ENCODE measurements at places on chromosomes 2 and 18.

- DNase-seq = no peak
These were observed 360.7 kb downstream of the TMX3 start for GRCh38 chr18:68354176-68354575.

- DNase-seq = no peak
These were observed 261.3 kb downstream of the CLIP4 start for GRCh38 chr2:29376541-29376940.

GRCh38 chr2:128198656-128199055, 107.7 kb downstream of the UGGT1 start:
- DNase-seq = no peak

DNA sequence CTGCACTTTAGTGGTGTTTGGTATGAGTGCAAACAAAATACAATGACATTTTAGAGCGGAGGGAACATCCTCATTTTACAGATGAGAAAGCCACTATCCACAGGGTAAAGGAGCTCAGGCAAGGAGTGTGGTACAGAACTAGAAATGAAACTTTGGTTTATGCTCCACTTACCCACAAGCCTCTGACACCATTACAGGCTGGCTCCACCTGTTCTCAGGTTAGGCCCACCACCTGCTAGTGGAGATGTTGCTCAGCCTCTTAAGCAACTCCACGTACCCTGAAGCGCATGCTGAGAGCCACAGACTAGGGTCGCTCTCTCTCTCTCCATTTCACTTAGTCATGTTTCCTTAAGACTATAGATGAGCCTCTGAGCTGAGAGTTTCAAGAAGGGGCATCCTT, 130.0 kb downstream of the MBD2 start:
- DNase-seq = no peak

DNA sequence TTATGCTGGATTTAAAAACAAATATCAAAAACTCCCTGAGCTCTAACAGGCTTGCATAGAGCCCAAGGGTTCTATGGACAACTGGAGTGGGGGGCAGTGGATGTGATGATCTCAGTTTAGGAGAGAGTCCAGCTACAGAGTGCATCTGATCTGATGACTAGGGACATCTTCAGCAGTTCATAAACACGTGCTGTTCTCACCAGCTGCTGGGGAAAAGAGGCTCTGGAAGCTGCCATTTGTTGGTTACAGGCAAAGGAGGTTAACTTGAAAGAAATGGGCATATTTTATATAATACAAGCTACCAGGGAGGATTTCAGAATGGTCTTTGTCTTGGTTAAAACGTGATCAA, 36.0 kb upstream of the ZNF396 start:
- no peak for DNase-seq

- no peak for DNase-seq
These were observed 297.7 kb upstream of the TNP1 start for GRCh38 chr2:217157581-217157980.

DNA sequence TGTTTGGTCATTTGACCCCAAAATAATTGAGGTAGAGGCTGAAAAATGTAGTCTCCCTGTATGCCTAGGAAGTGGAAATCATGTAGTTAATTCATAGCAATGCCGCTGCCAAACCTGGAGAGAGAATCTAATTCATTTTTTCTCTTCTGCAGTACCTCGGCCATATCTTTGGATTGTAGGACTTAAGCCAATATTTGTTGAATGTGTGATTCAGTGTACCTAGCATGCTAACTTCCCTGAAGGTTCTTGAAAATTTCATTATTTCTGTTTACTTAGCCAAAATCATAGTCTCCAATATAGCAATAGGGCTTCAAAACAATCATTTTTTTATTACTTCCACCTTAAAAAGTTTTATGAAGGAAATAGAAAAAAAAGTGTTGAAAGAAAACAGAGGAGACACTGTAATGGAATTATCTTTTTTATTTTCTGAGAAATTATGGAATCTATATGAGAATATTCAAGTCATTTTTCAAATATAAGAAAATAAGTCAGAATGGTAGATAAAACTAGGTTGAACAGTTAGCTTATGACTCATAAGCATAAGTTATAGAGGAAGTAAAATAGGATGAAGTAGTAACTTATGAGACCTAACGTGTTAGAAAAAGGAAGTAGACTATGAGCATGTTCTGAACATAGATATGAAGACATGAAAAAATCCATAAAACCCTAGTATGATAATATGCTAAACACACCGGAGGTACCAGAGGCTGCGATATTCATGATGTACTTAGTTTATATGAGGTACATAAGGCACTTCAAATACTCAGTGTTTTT, 35.2 kb upstream of the CDH19 start:
- no peak for DNase-seq

GRCh38 chr2:96701636-96702035, 38.2 kb downstream of the LMAN2L start:
- no peak for DNase-seq

- no peak for DNase-seq
These were observed 20.5 kb downstream of the USP40 start for GRCh38 chr2:233546101-233546500.

- no peak for DNase-seq
These were observed 361.8 kb downstream of the ZEB2 start for GRCh38 chr2:144158096-144158495.

- DNase-seq = no peak
These were observed 188.3 kb downstream of the FBXO15 start for GRCh38 chr18:73959352-73959751.

- no peak for DNase-seq
These were observed 102.0 kb upstream of the TMEM200C start for GRCh38 chr18:5997361-5997760.

DNA sequence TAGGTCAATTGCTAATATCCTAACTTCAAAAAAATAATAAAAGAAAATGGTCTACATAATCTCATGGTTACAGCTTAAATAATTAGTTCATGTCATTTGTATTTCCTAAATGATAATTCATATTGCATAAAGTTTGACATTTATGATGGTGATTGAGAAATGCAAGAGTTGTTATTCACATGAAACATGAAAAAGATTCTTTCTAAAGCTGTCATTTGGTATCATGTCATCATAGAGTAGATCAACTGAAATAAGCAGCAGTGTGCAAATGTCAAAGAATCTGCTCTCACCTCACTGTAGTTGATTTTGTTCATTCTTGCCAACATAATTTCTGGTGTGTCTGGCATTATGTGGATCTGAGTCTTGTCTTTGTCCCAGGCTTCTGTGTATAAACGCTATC, 95.3 kb downstream of the NEB start:
- no peak for DNase-seq

GRCh38 chr2:193985272-193985671, 1671.8 kb upstream of the SLC39A10 start:
- DNase-seq = no peak

DNA sequence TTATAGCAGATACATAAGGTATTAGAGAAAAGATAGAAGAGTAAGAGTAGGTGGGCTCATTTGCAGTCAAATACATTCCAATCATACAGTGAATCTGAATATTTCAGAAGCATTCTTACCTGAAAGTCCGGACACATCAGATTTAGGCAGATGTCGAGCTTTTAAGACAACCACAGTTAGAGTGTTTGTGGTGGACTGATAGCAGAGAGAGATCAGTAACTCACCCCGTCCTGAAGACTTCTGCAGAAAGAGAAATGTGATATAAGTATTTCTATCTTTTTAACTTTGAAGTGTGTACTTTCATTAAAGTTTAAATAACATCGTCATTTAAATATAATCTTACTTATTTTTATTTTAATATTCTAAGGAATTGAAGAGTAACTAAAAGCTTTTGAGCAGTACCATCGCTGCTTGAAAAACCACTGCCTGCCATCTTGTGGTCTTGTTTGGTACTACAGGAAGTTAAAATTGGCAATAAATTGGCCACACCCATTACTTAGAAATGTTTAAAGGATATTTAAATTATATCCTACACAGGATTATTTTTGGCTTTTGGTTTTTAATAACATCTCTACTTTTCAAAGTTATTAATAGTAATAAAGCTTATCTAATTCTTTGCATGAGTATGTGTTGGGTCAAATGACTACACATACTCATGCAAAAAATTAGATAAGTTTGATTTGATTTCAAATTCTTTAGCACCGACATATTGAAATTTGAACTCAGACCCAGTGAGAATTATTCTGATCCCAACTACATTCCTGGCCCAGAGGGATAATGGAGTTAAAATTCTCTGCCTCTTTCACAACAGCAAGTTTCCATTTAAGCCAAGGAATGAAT, 5.5 kb downstream of the SYT4 start:
- DNase-seq = peak; percentile 48

- no peak for DNase-seq
These were observed 17.9 kb upstream of the SFXN5 start for GRCh38 chr2:73089270-73090030.

GRCh38 chr2:191756761-191757160, 78.8 kb downstream of the NABP1 start:
- no peak for DNase-seq

DNA sequence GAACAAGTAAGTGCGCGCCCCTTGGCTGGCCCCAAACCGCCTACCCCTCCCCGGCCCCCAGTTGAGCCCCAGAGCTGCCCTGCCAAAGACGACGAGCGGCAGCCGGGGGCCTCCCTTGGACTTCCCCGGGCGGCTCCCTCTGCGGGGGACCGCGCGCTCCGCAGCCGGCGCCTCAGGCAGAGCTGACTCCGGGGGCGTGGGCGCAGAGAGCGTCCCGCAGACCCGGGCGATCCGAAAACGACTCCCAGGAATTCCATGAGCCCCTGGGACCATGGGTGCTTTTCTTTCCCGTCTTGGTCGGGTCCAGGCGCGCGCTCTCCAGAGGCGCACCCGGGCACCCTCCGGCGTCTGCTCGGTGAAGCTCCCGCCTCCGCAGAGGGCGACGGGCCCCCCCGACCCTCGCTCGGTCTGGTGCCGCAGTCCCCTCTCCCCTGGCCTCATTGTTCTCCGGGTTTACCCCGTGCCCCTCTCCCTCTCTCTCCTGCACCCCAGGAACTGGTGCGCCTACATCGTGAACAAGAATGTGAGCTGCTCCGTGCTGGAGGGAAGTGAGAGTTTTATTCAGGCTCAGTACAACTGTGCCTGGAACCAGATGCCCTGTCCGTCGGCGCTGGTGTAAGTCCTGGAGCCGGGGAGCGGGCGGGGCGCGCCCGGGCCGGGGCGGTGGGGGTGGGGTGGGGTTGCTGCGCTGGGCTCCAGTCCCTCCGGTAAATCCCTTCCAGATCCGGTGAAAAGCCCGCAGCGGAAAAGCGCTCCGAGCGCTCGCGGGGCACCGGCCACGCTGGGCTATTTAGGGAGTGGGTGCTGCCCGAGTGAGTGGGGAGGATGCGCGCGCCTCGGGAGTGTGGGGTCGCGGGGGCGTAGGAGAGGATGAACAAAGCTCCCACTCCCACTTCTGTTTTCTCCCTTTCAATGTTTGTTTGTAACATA, 776 bp downstream of the EMILIN2 start:
- DNase-seq = no peak

GRCh38 chr2:216651351-216651881, 18.2 kb downstream of the IGFBP2 start:
- no peak for DNase-seq

DNA sequence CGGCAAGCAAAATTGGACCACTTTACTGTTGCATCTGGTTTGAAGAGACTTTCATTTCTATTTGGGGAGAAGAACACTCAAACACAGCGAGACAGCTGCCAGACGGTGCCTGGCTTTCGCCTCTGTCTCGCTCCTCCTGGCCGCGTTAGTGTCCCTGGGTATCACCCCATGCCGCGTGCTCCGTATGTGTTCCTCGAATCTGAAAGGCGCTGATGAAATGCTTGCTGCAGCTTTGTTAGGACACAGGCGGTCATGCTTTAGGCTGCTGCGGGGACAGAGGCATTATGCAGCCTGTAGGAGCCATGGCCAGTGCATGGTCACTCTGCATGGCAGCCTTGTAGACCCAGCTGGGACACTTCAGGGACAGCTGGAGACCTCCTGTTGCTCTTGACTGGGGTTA, 53.9 kb downstream of the LDLRAD4 start:
- DNase-seq = no peak

DNA sequence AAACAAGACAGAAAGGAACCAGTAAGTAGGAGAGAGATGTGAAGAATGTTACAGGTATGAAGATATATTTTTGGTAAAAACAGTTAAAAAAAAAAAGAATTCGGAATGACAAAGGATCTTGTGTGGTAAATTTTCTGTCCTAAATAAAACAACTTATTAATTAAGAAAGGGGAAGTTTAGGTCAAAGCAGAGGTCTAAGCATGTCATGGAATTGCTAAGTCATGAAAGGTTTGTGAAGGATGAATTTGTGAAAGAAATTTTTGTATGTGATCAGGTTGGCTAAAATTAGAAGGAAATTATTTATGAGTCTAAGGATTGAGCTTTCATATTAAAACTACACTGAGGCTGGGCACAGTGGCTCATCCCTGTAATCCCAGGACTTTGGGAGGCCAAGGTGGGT, 11.1 kb upstream of the ALPG start:
- DNase-seq = no peak

DNA sequence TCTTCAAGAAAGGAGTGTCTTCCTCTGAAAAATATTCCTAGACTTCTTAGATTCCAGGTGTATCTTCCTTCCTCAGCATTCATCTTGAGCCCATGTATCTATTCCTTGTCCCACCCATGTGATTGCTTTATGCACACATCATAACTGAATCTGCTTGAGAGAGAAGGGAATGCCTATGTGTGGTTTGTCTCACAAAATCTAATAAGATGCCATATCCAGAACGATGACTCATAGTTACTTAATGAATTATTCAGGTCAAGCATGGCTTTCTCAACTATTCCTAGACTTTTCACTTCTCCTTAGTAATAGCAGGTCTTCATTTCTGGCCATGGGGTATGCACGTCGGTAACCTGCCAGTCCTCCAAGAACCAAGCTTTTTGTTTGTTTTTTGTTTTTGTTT, 121.8 kb downstream of the SETBP1 start:
- DNase-seq = no peak

DNA sequence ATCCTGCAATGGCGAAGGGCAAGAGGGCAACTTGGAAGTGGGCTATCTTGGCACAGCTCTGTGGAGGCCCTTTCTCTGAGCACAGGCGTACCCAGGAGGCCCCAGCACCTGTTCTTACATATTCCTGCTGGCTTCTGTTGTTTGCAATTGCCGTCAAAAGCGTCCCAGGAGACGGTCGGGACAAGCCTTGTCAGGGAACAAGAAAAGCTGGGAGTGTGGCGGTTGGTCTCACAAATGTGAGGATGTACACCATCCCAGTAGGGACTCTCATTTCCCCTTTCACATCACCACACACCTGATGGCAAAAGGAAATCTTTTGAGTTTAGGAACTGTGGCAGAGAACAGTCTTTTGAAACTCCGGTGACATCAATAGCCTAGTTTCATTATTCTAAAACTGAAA, 94.7 kb upstream of the EFEMP1 start:
- DNase-seq = no peak

- DNase-seq = no peak
These were observed 639.8 kb downstream of the TMEM182 start for GRCh38 chr2:103401621-103402020.

DNA sequence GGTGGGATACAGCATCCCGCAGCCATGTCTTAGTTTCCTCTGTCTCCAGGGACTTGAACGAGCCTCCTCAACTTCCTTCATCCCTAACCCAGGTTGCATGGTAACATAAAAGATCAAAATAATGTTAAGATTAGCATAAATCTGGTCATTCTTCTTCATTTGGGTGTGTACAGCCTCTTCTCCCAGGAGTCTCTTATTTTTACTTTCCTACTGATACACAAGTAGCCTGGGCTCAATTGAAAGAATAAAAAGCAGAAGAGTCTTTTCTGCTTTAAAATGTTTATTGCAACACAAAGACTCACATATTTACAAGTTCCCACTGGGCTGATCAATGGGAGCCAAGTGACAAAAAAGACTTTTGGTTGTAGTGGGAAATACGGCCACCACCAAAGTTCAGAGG, 137.9 kb upstream of the PID1 start:
- DNase-seq = no peak
